ENCODE measurements at places on chromosomes 5 and 9. TPM values are rescaled to one million over a fixed set of nuclear protein-coding genes. Genes with fewer than 3 reads are reported as not detected.

DNA sequence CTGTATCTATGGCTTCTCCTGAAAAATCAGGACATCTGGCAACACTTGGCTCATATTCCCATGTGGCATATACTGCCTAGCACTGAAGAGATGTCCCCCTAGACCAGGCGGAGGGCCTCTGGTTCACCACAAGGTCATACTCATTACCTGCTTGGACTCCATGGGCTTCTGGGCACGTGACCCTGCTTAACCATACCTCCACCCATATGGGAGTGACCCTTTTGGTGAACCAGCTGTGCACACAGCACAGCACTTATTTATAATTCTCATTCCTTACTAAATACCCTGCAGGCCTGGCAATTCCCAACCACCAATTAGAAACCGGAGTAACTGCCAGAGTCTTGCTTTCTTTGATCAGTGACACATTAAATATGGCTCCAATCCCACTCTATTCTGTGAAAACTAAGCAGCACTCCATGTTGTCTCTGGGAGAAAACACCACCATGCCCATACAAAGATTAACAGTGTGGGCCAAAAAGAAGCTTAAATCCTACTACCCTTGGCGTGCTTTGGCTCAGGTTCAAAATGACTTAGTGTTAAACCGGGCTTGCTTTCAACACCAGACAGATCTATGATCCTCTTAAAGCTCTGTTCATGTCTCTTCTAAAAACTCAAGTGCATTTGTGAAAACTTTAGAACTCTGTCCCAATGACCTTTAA, 57.7 kb downstream of the MTMR12 start:
- peak overlapping the region; percentile 62 for H3K27ac ChIP-seq
- no peaks in the 10 kb centered on the region for H3K4me1 ChIP-seq
- H3K4me3 ChIP-seq: no peak overlapping the region
- no peak for DNase-seq

GRCh38 chr9:133094842-133095393, 26.1 kb downstream of the RALGDS start:
- H3K4me1 ChIP-seq: no peaks in the 10 kb centered on the region
- H3K27me3 ChIP-seq: no peaks in the 10 kb centered on the region
- DNase-seq: no peak

DNA sequence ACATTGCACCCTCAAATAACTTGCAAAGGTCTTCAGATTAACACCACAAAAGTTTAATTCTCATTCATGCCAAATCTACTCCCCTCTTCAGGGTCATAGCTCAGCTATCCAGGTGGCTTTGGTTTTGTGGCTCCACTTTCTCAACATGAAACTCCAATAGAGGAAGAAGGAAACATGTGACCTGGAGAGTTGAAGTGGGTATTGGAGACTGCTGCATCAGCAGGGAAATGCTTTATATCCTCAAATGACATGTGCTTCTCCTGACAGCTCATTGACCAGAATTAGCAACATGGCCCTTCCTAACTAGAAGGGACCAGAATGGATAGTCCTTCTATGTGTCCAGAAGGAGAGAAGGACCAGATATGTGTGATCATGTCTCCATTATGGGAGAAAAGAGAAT, 73.6 kb downstream of the TLR4 start:
- no peaks in the 10 kb centered on the region for H3K36me3 ChIP-seq
- H3K4me3 ChIP-seq: no peak overlapping the region
- H3K4me1 ChIP-seq: no peaks in the 10 kb centered on the region
- no peaks in the 10 kb centered on the region for H3K27me3 ChIP-seq
- no peak overlapping the region for H3K27ac ChIP-seq

DNA sequence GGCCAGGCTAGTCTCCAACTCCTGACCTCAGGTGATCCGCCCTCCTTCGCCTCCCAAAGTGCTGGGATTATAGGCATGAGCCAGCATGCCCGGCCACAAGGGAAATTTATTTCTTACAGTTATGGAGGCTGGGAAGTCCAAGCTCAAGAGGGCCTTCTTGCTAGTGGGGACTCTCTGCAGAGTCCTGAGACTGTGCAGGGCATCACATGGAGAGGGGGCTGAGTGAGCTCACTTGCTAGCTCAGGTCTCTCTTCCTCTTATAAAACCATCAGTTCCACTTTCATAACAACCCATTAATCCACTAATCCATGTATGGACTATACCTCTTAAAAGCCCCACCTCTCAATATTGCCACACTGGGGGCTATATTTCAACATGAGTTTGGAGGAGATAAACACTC, 5.1 kb upstream of the SPIN1 start:
- H3K36me3 ChIP-seq: no peaks in the 10 kb centered on the region
- H3K4me3 ChIP-seq: no peak overlapping the region
- peaks cover 10% of the 10 kb centered on the region for H3K4me1 ChIP-seq
- H3K27ac ChIP-seq: no peak overlapping the region
- H3K27me3 ChIP-seq: no peaks in the 10 kb centered on the region
- DNase-seq: no peak

DNA sequence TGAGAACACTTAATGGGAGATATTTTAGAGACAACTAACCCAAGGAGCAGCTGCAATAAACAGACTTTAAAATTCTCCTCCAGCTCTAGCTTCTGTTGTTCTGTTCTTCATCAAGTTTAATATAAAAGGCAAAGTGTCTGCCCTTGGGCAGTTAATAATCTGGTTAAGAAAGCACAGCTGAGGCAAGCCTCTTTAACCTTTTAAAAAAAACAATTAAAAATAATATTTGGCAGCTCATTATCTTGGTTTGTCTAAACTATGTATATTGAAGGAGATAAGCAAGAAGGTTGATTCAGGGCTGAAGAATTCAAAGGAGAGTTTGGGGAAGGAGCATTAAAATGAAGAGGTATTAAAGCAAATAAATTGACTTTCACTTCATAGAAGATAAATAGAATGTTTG, 75.4 kb downstream of the TSSK1B start:
- no peak overlapping the region for H3K4me3 ChIP-seq
- H3K27ac ChIP-seq: no peak overlapping the region
- no peaks in the 10 kb centered on the region for H3K27me3 ChIP-seq
- DNase-seq: no peak
- no peaks in the 10 kb centered on the region for H3K36me3 ChIP-seq
- H3K4me1 ChIP-seq: peaks cover 19% of the 10 kb centered on the region

- no peaks in the 10 kb centered on the region for H3K36me3 ChIP-seq
- no peak overlapping the region for H3K4me3 ChIP-seq
- DNase-seq: no peak
- H3K4me1 ChIP-seq: no peaks in the 10 kb centered on the region
- H3K27me3 ChIP-seq: no peaks in the 10 kb centered on the region
Measured at GRCh38 chr5:95130941-95131340, 154.0 kb downstream of the MCTP1 start.

- no peaks in the 10 kb centered on the region for H3K4me1 ChIP-seq
- DNase-seq: no peak
- H3K27me3 ChIP-seq: no peaks in the 10 kb centered on the region
- H3K27ac ChIP-seq: no peak overlapping the region
- no peaks in the 10 kb centered on the region for H3K36me3 ChIP-seq
Measured at GRCh38 chr5:136655468-136655867, 290.1 kb upstream of the TRPC7 start.

GRCh38 chr5:151087486-151087885, 6.7 kb upstream of the TNIP1 start:
- H3K27ac ChIP-seq: no peak overlapping the region
- no peak overlapping the region for H3K4me3 ChIP-seq
- no peak for DNase-seq
- H3K36me3 ChIP-seq: no peaks in the 10 kb centered on the region

DNA sequence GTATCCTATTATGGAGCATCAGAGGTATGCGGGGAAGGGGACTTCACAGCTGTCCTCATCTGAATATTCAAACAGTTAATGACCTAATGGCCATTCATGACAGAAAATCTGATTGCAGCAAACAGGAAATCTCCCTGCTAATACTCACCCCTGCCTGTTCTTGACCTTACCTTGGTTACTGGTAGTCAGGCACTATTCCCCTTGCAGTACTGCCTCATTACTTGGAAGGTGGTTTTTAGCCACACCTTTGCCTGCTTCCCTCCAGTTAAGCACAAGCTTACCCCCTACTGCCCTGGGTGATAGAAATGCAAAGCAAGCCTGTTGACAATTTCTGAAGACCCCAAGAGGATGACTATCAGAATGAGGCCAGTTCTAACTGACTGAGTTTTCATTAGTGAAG, 332.4 kb downstream of the NTRK2 start:
- no peak for DNase-seq
- no peak overlapping the region for H3K4me3 ChIP-seq
- no peaks in the 10 kb centered on the region for H3K36me3 ChIP-seq
- H3K27ac ChIP-seq: no peak overlapping the region

DNA sequence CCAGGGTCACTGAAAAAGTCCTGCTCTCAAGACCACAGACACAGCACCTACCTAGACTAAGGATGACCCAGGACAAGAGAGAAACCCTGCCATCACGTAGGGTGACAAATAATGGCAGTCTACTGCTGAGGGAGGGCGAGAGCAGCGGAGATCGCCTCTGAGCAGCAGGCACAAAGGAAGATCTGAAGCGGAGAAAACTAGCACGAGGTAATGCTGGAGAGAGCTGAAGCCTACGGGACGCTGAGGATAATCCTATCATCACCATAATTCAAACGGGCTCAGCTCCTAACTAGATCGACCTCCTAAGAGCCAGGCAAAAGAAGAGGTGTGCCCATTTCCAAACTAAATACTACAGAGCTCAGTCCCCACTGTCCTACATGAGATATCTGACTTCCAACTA, 41.3 kb downstream of the FBXO10 start:
- H3K4me1 ChIP-seq: no peaks in the 10 kb centered on the region
- no peak for DNase-seq

- no peak overlapping the region for H3K4me3 ChIP-seq
- no peak for DNase-seq
- no peaks in the 10 kb centered on the region for H3K36me3 ChIP-seq
Measured at GRCh38 chr5:13831351-13831750, 113.1 kb downstream of the DNAH5 start.

- no peak overlapping the region for H3K27ac ChIP-seq
- H3K36me3 ChIP-seq: no peaks in the 10 kb centered on the region
- no peak for DNase-seq
- H3K4me3 ChIP-seq: no peak overlapping the region
- H3K27me3 ChIP-seq: no peaks in the 10 kb centered on the region
Measured at GRCh38 chr9:5482194-5482593, 28.1 kb upstream of the PDCD1LG2 start.

- H3K4me3 ChIP-seq: no peak overlapping the region
- no peak overlapping the region for H3K27ac ChIP-seq
- no peaks in the 10 kb centered on the region for H3K4me1 ChIP-seq
- H3K27me3 ChIP-seq: no peaks in the 10 kb centered on the region
- DNase-seq: peak; percentile 50
- no peaks in the 10 kb centered on the region for H3K36me3 ChIP-seq
Measured at GRCh38 chr5:1744393-1745122, 55.1 kb downstream of the MRPL36 start.

DNA sequence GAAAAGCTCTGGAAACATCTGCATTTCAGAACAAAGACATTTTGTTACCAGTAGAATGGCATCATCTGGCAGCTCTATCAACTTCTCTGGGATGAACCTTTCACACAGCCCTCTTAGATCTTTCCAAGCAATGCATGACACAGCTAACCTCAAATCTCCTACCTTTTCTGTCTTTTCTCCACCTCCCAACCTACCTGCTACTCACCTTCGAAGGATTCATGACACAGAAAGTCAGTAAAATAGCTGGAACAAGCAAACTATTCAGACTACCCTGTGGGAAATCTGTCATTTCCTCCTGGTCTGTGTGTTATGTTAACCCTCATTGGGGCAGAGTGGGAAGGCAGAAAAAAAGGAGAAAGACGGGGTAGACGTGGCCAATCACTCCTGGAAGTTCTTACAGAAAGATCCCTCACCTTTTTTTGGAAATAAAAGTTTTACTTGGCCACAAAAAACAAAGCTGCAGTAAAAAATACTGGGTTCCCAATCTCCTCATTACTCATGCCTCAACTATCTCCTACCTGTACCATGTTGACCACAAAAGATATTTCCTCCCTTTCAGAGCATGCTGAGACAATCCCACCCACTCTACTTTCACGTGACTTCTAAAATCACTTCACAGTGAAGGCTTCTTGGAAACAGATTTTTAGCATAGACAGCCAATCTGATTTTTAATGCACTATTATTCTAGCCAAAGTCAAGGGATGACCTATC, 362.1 kb upstream of the RFX3 start:
- no peak for DNase-seq
- H3K27me3 ChIP-seq: no peaks in the 10 kb centered on the region
- H3K4me3 ChIP-seq: no peak overlapping the region
- no peaks in the 10 kb centered on the region for H3K4me1 ChIP-seq
- no peaks in the 10 kb centered on the region for H3K36me3 ChIP-seq
- no peak overlapping the region for H3K27ac ChIP-seq

DNA sequence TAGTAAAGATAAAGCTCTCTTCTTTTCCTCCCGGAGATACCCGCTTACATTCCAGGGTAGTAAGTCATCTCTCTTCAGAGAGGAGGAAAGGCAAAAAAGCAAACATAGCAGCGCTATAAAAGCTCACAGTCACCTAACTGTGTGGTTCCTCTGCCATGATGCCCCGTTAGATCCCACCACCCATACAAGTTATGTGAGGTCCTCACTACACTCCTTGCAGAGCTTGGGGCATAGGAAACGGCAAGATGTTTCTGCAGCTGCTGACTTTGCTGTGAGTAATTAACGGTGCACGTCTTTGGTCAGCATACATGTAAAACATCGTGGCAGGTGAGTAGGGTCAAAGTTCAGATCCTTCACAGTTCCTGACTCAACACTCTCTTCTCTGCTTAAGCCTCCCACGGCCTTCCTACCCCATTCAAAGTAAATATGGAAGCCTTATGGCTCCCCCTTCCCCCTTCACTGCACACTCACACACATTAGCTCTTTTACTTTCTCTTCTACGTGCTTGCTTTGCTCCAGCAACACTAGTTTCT, 218.9 kb downstream of the DIRAS2 start:
- H3K4me3 ChIP-seq: no peak overlapping the region
- no peaks in the 10 kb centered on the region for H3K36me3 ChIP-seq
- no peak for DNase-seq
- H3K27me3 ChIP-seq: no peaks in the 10 kb centered on the region
- H3K4me1 ChIP-seq: no peaks in the 10 kb centered on the region
- no peak overlapping the region for H3K27ac ChIP-seq

GRCh38 chr5:141870871-141871270, 7.3 kb downstream of the PCDH1 start:
- H3K4me3 ChIP-seq: no peak overlapping the region
- peaks cover 6% of the 10 kb centered on the region for H3K4me1 ChIP-seq
- H3K27me3 ChIP-seq: peaks cover 10% of the 10 kb centered on the region

GRCh38 chr5:140318792-140319191, 15.9 kb upstream of the PFDN1 start:
- H3K4me1 ChIP-seq: peaks cover 19% of the 10 kb centered on the region
- H3K36me3 ChIP-seq: no peaks in the 10 kb centered on the region
- no peak overlapping the region for H3K4me3 ChIP-seq
- H3K27me3 ChIP-seq: no peaks in the 10 kb centered on the region

DNA sequence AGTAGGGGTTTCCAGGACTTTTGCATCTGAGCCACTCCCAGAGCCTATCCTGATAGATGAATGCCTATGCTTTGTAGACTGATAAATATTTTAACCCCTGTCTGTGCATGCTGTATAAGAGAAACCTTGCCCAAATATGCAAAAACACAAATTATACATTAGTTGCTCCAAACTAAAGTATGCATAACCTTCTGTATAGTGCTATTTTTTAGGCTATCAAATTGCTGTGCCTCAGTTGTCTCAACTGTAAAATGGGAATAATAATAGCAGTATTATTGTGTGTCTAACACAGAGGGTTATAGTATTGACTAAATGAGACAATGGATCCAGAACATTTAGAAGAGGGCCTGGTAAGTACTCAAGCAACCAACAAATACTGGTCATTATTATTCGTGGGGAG, 117.7 kb downstream of the LIFR start:
- H3K4me1 ChIP-seq: peaks cover 19% of the 10 kb centered on the region
- DNase-seq: no peak
- no peak overlapping the region for H3K27ac ChIP-seq
- no peaks in the 10 kb centered on the region for H3K27me3 ChIP-seq

The SLF1 gene
- total RNA-seq: 7.2 TPM

The CCDC171 gene
- total RNA-seq: 3.1 TPM

The IFNA17 gene
- total RNA-seq: not detected

The CXXC5 gene
- 17.1 TPM for total RNA-seq

The PDCD1LG2 gene
- 1.4 TPM for total RNA-seq

The ITGA2 gene
- 1.7 TPM for total RNA-seq
